Endothelial cell of umbilical vein (primary cell): ENCODE measurements at places on chromosomes 5 and 9.

DNA sequence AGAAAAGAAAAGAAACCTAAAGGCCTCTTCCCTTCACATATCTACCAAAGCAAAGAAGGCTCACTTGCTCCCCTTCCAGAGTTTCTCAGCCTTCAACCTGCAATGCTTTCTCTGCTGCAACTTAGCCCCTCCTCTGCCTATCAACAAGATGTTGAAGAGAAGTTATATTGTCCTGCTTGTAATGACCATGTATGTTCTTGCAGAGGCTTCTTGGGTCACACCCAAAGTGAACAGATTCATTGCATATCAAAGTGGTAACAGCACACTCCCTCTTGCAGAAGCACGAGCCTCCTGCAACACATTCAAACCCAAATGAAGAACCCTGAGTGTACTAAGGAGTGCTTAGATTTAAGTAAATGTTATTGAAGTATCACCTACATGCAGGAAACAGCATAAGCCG is 494.3 kb downstream of the NTRK2 start:
- no peak for DNase-seq

- DNase-seq: no peak
These were observed 257.8 kb downstream of the FSTL4 start for GRCh38 chr5:133354323-133355185.

DNA sequence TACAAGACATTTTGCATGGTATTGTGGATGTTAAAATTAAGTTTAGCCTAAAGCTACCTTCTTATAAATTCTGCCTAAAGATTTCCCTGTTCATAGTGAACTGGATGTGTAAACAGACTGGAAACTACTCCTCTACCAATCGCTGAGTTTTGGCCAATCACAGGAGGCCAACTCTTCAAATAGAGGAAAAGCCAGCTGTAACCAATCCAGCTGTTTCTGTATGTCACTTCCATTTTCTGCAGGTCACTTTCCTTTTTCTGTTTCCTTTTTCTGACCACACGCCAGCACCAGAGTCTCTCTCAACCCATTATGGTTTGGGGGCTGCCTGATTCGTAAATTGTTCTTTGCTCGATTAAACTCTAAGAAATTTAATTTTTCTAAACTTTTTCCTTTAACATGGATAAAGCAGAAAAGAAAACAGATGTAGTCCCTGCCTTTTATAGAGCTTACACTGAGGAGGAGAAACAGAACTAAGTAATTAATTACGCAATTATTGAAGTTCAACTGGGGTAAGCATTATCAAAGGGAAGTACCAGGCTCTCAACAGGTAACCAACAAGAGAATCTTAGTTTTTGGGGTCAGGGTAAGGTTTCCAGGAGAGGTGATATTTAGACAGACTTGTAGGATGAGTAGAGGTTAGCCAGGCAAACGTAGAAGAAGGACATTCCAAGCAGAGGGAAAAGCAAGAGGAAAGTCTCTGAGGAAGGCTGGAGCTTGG is 27.7 kb downstream of the RANBP3L start:
- DNase-seq: no peak

DNA sequence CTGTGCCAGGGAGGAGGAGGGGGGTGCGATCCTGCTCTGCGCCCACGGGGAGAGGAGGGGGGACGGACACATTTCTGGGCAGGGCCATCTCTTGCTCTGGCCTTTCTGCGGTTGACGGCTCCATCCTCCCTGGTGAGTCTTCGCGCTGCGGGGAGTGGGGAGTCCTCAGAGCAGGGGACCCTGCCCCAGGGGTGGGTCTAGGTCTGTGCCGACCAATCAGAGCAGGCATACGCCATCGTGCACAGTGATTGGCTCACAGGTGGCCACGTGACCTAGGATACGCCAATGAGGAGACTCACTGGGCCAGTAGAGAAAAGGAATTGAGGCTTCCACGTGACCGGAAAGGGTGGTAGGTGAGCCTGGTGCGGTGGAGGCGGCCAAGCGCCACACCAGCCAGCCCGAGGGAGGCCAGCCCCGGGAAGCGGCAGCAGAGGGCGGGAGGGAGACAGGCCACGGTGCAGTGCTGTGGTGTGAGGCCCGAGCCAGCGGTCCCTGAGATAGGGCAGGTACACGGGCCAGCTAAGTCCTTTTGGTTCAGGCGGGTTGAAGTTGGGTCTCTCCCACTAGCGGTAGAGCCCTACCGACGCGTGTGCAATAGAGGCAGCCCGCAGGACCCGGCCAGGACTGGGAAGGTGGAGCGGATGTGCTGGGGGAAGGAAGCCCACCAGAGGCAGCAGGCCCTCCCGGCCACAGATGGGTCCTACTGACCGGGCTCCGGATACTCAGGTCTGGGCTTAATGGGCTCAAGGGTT is 65.2 kb upstream of the RNF130 start:
- DNase-seq: no peak

DNA sequence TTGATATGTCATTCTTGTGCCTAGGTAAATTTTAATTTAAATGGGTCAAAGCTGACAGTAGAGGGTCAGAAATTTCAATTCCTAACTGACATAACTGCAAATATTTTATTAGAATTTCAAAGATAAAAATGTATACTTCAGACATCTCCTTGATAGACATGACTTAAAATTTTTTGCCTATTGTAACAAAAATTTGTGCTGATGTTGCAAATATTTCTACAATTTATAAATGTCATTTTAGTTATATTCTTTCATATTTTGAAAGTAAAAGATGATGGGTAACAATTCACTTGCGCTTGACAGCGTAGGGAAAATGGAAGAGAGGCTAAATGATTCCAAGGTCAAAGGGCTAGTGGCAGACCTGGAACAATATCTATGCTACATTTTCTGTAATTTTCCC is 220.3 kb upstream of the ST8SIA4 start:
- DNase-seq: no peak

DNA sequence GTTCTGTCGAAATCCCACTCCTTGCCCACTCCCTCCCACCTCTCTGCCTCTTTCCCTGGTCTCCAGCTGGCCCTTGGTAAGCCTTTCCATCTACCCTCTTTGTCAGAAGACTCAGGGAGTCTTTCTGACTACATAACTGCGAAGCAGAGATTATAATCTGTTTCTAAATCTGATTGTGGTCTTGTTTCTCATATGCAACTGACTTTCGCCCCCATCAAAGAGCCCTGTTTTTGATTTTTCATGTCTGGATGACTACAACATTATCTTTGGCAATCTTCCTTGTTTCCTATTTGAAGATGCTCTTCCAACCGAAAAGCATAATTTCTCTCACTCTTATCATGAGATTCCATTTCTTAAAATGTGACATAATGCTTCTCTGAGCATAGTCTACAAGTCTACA is 218.2 kb upstream of the ADAMTSL1 start:
- no peak for DNase-seq

GRCh38 chr5:174827558-174827957 is 103.2 kb downstream of the MSX2 start:
- DNase-seq: no peak

GRCh38 chr9:120616966-120617935 is 37.3 kb upstream of the CDK5RAP2 start:
- DNase-seq: no peak

- peak; percentile 16 for DNase-seq
These were observed 3.0 kb downstream of the GDNF start for GRCh38 chr5:37836592-37837413.

- no peak for DNase-seq
These were observed 69.6 kb downstream of the CHSY3 start for GRCh38 chr5:129973716-129974426.

DNA sequence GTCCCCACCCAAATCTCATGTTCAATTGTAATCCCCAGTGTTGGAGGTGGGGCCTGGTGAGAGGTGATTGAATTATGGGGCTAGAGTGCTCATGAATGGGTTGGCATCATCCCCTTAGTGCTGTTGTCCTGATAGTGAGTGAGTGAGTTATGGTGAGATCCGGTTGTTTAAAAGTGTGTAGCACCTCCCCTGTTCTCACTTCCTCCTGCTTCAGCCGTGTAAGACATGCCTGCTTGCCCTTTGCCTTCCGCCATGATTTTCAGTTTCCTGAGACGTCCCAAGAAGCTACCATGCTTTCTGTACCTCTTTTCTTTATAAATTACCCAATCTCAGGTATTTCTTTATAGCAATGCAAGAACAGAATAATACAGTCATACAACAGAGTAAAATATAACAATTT is 742 bp upstream of the LECT2 start:
- DNase-seq: no peak

DNA sequence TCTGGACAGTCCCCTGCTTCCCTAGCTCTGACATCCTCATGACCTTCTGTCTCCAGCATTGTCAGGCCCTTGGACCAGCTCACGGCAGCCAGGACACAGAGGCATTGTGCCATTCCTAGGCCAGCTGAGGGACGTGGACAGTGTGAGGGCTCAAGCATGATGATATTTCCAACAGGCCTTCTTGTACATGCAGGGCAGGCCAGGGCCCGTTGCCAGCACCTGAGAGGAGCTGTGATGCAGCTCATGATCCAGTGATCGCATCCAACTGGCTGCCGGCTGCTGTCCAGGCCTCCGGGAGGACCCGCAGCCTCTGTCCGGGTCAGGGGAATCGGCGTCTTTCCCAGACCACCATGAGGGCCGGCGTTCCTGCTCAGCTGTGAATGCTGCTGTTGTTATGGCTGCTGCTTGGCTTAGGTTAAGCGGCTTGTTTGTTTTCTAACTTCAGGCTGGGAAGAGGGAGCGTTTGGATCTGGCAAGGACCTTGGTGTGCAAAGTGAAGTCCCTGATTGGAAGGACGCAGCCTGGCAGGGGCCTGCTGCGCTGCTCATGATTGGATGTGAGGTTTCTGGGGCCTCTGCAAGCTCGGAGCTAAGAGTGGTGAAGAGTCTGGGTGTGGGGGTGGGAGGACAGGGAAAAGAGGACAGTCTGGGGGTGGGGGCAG is 53.8 kb downstream of the PDZD2 start:
- no peak for DNase-seq

GRCh38 chr5:149550268-149550583 is 1.0 kb downstream of the CSNK1A1 start:
- peak; percentile 69 for DNase-seq

DNA sequence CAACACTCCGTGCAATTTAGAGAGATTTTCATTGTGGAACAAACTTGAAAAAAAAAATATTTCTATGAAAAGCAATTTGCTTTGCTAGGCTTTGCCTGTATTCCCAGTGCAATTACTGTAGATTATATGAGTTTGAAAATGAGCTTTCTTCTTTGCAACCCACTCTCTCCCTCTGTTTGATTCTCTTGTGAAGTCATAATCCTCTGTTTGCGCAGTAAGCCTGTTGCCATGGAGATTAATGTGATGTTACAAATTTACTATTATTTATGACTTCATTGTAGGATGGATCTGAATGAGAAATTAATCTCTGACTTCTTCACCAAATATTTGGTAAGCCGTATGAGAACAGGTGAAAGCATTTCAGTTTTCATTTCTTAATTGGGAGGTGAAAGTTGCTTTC is 320.3 kb downstream of the SPATA31D1 start:
- no peak for DNase-seq

DNA sequence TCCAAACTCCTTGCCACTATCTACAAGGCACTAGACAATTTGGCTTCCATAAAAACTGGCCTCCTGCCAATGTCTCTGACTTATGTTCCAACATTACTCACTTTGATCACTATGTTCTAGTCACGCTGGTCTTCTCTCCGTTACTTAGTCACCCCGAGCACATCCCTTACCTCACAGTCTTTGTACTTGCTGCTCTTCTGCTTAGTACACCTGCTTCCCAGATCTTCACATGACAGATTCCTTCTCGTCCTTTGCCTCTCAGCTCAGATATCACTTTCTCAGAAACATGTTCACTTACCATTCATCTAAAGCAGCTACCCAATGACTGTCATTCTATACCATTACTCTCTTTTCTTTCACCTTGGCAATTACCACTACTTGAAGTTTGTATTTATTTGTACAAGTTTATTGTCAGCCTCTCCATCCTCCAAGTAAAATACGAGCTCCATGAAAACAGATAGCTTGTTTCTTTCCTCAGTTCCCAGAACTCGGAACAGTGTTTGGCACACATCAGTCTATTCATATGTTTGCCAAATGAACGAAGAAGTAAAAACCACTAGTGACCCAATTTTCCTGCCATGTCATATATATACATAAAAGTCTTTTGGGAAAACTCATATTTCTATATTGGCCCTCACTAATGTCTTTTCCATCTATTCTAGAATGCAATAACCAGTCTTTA is 5.9 kb upstream of the SLC22A5 start:
- peak; percentile 50 for DNase-seq

DNA sequence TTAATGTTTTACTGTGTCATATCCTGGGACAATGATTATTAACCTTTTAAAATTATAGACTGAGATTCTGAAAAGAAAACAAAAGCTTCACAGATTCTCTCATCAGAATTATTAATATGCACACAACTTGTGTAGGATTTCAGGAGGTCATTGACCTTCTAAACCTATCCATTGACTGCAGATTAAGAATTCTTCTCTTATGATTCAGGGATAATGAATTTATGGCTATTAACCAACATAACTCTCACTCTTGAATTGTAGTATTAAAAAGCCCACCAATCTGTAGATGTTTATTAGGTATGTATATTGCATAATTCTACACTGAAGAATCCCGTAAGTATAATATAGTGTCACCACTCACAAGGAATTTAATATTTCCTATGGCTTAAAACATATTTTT is 179.8 kb downstream of the PBX3 start:
- no peak for DNase-seq

GRCh38 chr5:125160787-125161502 is 414.5 kb upstream of the ZNF608 start:
- DNase-seq: no peak

GRCh38 chr5:147455822-147456450 is 53.9 kb downstream of the DPYSL3 start:
- no peak for DNase-seq

DNA sequence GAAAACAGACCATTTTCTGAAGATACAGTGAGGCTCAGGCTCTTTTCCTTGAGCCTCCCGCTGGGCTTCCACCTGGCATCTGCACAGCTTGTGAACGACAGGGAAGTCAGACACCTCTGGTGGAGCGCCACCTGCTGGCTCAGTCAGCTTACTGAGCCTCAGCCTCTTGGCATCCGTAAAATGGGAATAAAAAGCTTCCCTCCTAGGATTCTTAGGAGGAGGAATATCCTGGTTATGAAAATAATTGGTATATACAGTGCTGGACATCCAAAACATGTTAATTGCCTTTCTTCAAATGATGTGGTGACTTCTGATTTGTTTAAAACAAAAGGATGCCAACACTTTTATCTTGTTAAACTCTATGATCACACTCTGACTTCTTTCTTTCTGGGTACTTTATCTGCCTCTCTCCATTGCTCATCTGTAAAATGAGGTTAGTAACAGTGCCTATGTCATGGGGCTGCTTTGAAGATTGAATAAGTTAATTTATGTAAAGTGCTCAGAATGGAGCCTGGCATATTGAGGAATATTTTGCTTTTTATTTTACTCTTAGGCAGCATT is 67.5 kb downstream of the MAMDC2 start:
- peak; percentile 73 for DNase-seq

DNA sequence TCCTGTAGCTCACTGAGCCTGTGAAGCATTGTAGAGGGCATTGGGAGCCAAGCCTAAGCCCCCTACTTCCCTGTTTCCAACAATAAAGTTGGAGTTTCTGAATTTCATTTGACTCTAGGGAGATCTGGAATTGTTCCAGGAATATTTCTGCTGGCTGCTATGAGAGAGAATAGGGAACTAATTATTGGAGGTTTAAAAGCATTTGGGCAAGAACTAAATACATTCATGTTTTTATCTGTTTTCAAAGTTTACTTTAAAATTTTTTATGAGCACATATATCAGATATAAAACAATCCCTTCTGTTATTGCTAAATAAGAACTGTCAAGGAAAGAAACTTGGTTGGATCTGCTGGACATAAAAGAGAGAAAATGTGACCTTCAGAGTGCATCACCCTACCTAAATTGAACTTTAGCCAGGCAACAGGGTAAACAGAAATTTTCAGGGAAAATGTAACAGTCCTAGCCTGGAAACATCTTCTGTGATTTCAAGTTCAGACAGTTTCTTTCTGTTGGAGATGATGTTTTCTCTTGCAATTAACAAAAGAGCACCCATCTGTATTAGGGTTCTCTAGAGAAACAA is 19.3 kb upstream of the LECT2 start:
- DNase-seq: no peak
